ENCODE measurements at places on chromosomes 12 and 14.

GRCh38 chr14:65006261-65006721, 19.6 kb downstream of the FNTB start:
- DNase-seq: no peak

DNA sequence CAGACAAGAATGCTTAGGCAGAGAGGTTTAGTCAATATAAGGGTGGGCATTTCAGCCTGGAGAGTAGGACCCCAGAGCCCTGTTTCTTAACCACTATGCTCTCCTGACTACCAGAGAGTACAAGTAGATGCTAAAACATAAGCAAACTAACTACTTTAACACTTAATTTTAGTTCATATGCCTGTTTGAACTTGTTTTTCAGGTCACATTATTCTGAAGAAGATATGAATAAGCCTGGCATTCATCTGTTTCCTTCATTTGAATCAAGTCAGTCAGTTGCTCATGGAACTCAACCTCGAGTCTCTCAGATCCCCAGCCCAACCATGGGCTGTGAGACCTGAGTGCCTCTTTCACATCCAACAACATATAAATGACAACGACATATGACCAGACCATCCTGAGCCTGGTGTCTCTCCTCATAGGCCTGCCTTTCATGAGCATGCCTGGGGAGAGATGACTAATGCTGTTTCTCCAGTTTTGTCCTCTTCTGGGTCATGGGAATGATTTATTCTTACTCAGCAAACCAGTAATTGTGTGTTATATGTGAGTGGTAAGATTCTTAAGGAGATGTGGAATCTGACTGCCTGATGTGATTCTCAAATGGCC, 251.1 kb upstream of the BTG1 start:
- no peak for DNase-seq

- DNase-seq: no peak
These were observed 240.5 kb upstream of the DAAM1 start for GRCh38 chr14:58947814-58948445.

DNA sequence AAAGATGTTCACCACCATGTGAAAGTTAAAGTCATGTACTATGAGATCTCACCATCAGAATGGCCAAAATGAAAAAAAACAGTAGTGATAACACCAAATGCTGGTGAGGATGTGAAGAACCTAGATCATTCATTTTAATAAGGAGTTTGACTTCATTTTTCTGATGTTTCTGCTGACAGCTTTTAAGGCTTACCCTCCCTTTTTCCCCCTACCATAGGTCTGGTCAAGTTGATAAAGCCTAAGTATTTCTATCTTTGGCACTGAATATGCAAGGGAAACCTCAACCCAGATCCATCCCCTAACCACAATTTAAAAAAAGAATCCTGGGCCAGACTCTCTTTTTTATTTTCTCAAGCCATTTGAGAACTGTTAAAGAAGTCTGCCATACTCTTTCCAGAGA, 689.6 kb upstream of the FOXG1 start:
- no peak for DNase-seq

GRCh38 chr14:37263656-37264236, 66.0 kb downstream of the MIPOL1 start:
- no peak for DNase-seq

GRCh38 chr12:1972856-1973317, 31.4 kb downstream of the DCP1B start:
- DNase-seq: no peak

DNA sequence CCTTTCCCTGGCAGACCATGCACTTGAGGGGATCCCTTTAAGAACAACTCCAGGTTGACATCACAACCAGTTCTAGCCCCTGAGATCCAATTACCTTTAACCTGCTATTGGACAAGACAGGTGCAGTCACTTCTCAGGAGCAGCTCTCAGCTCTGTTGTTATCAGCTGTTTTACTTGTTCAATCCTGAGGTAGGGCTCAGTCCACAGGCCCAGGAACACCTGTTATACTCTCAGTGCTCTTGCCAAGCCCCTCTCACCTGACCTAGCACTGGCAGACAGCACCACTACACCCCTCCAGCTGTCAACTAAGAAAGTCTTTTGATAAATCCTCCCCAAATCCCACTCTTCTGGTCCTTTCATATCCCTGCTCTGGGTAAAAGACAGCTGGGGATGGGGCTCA, 163.9 kb upstream of the TMTC2 start:
- DNase-seq: no peak

DNA sequence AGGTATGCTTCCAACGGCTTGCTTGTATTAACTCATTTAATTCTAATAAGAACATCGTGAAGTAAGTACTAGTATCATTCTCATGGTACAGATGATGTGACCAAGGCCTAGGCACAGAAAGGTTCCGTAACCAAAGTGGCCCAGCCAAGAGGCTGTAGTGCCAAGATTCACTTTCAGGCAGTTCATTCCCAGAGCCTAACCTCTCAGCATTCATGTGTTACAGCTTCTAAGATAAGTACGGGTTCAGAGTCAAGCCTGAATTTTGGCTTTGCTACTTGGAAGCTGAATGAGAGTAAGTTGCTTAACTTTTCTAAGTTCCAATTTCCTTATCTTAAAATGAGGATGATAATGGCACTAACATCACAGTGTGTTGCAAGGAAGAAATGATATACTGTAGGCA, 379.9 kb downstream of the AEBP2 start:
- no peak for DNase-seq

- DNase-seq: no peak
These were observed 5.9 kb upstream of the RERG start for GRCh38 chr12:15227004-15227679.

DNA sequence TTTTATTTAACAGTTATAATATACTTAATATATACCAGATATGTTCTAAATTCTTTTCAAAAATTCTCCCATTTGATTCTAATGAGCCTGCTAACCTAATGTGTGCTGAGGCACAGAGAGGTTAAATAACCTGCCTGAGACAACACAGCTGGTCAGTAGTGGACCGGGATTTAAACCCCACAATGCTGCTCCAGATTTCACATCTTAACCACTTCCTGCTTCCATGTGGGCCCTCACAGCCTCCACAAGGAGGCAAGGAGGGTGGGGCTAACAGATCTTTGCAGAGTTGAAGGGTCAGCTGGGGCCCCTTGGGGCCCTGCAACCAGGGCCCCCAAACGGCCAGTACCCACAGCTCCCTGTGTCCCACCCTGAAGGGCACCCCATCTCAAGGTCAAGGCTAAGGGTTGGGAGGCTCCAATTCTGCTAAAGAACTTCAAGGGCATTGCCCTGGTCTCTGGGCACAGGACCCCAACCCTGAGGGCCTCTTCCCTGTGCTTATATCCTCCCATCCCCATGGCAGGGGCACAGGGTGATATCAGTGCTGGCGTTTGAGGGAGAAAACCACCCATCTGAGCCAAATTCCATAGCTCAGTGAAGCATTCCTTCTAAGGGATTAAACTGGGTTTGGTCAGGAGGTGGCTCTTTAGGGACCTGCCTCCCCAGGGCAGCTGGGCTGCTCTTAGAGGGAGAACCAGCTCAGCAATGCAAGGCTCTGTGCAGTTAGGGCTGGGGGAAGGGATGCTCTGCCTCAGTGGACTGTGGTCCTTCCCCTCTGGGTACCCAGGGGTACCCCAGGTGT, 2.2 kb downstream of the KRT80 start:
- no peak for DNase-seq

GRCh38 chr12:43291516-43291915, 260.5 kb downstream of the ADAMTS20 start:
- DNase-seq: no peak

DNA sequence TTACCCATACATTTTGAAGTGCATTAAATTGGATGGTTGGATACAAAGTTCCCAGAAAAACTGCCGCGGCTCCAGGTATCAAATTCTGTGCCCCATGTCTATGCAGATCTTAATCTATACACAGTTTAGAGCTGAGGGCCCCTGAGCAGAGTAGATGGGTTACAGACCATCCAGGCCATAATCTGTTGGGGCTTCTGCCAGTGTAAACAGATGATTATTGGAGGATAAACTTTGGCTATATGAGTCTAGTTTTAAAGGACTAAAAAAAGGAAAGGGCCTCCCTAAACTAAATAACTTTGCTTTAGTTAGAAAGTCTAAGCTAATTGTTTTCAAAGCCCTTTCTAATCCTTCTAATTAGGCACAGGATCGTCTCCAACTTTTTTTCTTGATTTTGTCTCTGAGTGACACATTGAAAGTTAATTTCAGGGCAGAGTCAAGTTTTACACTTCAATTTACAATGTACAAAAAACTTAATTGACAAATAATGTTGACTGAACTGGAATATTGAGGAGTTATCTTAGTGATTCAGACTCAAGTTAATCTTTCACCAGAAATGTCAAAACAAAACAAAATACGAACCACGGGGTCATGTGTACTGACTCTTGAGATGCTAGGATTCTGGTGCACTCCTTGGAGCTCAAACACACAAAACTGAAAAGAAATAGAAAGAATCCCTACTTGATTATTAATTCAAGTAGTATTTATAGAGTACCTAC, 133.9 kb upstream of the SCAF11 start:
- no peak for DNase-seq

DNA sequence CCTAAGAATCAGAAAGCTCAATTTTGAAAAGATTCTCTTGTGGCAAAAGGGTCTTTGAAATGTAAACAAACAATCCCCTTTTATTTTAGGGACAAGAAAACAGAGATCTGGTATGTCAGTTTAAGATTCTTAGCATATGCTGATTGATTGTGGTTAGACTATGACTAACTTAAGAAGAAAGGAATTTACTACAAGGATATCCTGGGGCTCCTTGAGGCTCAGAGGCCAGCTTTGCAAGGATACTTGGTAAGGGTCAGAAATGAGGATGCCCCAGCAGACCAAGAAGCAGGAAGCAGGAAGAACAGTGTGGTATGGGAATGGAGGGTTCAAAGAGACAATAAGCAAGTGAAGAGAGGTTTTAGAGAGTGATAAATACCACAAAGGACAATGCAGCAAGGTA, 474.6 kb downstream of the ETNK1 start:
- no peak for DNase-seq

GRCh38 chr12:121289962-121290361, 6.5 kb downstream of the CAMKK2 start:
- DNase-seq: no peak

DNA sequence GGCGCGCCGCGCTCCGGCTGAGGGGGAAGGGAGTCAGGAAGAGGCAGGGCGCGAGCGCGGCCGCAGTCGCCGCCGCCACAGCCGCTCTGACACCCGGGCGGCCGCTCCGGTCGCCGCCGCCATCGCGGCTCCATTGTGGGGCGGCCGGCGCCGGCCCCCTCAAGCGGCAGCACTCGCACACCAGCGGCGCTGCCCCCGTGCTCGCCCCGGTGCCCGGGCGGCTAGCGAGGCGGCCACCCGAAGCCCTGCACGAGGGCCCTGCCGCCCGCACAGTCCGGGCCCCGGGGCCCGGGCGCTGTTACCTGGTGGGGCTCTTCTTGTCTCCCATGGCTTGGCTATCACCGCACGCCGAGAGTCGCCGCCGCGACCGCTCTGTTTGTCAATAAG, 202 bp downstream of the YAF2 start:
- no peak for DNase-seq

GRCh38 chr12:115871714-115872113, 405.8 kb downstream of the MED13L start:
- no peak for DNase-seq

- no peak for DNase-seq
These were observed 161.0 kb upstream of the CRY1 start for GRCh38 chr12:107254258-107254856.

GRCh38 chr12:107439026-107439738, 246.4 kb upstream of the PWP1 start:
- DNase-seq: no peak

DNA sequence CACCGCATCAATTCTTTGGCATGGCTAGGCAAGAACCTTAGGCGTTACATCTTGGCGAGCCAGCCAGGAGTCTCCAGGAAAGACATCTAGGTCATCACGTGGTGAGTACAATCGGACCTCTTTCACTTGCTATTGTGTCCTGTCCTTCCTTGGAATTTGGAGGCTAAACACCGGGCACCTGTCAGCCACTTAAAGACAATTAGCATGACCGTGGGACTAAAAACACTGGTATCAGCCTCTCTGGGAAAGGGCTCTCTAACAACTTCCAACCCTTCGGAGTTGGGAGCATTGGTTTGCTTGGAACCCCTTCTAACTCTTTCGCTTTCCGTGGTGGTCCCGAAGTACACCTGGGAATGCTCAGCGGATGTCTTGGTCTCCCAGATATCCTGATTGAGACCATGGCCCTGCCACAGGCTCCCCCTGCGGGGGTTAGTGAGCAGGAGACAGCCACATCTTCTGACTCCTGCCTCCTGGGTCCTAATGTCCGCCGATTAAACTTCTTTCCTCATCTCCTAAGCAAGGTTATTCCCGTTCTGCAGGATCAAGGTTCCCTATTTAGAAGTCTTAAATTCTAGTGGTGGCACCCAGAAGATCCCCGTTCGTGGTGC, 971.7 kb downstream of the FSCB start:
- no peak for DNase-seq

GRCh38 chr12:57734591-57734990, 4.0 kb downstream of the AGAP2 start:
- DNase-seq: no peak

DNA sequence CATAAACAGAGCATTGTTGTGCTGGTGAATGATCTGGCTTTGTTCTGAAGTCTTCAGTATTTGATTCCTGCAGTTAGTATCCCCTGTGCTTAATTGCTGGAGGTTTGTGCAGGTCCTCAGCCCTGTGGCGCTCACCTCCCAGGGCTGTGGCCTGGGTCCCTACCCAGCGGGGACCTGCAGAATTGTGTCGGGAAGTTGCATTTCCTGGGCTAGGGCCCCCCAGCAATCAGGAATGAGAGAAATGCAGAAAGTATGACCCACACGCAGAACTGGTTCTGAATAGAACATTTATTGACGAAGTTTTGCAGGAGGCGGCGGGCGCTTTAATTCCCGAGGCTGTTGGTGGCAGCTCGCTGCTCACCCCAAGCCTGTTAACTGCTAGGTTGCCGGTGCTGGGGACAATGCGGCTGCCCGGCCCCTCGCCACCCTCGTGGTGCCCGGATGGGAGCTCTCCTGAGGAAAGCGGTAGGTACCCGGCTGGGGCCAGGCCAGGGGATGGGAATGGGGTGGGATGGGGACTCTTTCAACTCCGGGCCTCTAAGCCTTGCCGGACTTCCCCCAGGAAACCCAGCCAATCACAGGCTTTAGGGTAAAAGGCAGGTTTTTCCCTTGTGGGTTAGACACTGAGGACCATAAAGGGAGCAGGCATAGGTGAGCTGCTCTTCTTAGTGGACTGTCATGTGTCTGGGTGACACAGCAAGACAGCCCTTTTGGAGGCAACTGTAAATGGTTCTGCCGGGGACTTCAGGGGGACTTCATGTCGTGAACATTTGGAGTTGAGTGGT, 11.6 kb downstream of the PLEKHG3 start:
- DNase-seq: no peak

DNA sequence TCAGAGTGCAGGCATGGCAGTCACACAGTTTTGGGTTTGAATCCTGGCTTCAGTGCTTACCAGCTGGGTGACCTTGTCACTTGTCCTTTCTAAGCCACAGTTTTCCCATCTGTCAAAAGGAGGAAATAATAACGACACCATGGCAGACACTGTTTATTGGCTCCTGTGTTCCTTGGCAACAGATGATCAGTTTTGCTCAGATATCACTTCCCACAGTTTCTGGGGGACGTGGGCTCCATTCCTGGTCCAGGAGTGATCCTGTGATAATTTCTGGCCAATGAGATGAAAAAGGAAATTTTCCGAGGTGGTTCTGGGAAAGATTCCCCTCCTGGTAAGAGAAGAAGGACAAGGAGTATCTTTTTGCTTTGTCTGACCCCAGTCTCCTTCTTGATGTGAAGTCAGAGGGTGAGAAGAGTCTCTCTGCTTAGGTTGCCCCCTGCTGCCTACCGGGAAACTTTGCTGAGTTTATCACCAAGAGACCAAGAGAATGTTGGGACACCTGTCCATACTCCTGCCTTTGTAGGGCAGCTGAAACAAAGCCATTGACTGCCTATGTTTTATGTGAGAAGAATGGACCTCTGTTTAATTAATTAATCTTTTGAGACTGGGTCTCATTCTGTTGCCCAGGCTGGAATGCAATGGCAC, 178.9 kb upstream of the NRXN3 start:
- DNase-seq: no peak
